ENCODE measurements at places on chromosomes 2 and 18.

- DNase-seq: no peak
These were observed 34.0 kb downstream of the AQP12A start for GRCh38 chr2:240725671-240726070.

DNA sequence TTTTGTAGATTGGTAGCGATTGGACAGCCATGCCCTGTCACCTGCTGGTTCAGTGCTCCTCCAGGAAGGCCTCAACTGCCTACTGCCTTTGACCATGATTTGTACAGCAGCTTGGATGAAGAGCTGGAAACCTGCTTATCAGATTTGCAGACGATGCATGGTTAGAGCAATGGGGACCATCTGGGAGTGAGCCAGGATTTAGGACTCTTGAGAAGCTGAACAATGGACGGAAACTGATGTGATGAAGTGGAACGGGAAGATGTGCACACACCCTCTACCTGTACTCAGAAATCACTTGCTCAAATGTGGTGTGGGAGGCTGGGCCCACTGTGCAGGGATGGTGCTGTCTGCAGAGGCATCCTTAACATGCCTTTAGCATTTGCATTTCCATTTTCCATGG, 57.2 kb downstream of the NCK2 start:
- no peak for DNase-seq

GRCh38 chr2:67169417-67170140, 227.6 kb upstream of the ETAA1 start:
- DNase-seq: no peak

DNA sequence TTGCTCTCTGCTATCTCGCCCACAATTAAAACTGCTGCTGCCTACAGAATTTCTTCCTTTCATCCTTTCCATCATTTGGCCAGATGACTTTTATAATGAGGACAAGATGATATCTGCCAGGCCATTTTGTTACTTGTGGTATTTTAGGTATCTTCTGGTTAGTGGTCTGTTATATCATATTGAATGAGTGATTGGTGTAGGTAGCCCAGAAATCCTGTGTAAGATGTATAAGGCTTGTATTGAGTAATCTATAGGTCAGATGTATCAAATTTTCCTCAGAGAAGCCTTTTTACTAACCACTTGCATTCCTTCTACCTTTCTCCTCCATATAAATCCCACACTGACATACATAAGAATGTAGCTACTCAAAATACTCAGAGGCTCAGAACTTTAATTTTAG, 118.3 kb downstream of the UBR3 start:
- DNase-seq: no peak

GRCh38 chr2:69450735-69451416, 13.6 kb upstream of the NFU1 start:
- no peak for DNase-seq

DNA sequence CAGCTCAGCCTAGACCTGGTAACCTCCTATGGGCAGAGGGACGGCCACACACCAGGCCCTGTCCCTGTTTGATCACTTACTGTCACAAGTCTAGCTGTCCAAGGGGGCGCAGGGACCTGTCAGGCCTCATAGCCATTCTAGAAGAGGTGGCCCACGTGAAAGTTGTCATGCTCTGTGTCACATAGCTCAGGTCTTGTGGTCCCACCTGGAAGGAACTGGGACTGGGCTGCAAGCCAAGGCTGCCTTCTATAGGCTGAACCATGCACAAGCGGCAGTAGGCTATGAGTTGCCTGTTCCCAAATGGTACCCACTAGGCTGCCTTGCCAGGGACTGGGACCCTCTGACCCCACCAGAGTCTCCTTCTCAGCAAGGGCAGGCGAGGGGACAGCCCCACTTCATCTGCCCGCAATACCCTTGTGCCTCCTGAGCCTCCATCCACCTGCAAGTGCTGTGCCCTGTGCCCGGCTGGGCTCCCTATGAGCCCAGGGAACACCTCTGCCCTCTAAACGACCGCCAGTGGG, 177.5 kb downstream of the ANAPC1 start:
- DNase-seq: peak; percentile 27

GRCh38 chr2:223532712-223533111, 69.4 kb downstream of the SCG2 start:
- DNase-seq: no peak

DNA sequence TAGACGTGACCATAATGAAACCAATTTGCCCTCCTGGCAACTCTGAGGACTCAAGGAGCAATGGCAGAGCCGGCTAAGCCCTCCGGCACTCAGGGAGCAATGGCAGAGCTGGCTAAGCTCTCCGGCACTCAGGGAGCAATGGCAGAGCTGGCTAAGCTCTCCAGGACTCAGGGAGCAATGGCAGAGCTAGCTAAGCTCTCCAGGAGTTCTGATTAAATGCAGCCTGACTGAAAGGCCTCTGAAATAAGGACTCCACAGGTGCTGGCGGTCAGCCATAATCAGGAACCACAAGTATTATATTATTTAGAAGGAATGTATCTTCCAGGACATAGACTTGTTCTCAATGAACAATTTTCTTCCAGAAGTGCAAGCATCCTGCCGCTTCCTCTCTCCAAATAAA, 65.2 kb downstream of the C2orf76 start:
- DNase-seq: no peak

DNA sequence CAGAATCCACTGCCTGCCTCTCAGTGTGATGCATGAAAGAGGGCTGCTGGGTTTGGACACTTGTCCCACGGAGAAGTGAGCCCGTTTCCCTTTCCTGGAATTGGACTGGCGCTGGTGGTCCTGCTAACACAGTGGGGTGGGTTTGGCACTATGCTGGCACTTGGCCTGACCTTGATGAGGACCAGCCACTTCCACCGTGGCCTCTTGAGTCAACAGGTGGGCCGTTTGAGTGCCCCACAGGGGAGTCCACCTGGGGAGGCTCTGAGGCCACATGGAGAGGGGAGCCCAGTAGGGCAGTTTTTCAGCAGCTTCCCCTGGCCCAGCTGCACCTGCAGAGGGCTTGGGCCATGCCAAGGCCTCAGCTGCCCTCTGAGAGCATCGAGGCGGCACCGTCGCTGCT, 56.5 kb downstream of the MBP start:
- no peak for DNase-seq

- no peak for DNase-seq
These were observed 7.9 kb upstream of the NR4A2 start for GRCh38 chr2:156340377-156340776.

DNA sequence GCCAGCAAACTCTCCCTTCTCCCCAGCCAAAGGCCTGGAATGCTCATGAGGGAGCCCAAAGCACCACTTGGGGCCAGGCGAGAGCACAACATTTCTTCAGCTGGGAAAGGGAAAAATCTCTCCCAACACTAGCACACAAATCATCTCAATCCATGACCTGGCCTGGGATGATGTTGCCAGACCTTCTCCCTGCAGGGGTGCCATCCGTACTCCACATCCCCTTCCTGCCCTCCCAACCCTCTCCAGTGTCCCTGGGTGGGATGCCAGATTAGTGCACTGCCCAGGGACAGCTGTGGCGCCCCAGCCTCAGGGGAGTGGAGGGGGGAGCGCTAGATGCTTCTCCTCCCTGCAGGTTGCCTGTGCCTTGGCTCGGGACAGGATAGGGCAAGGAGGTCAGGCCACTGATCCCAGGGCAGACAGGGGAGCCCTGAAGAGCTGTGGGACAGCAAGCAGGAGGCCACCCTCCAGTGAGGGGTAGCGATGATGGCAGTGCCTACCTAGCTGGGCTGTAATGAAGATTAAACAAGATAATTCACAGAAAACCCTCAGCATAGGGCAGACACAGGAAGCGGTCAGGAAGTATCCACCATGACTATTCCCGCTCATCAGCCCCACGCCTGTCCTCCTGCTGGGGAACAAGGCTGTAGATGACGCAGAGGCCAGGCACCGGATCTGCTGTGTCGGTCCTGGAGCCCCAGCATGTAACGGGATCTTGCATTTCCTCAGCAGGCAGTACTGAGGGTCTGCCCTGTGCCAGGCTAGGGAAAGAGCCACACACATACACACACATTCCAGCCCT, 31.1 kb downstream of the SERTAD2 start:
- DNase-seq: no peak

GRCh38 chr18:56884511-56884910, 233.4 kb downstream of the WDR7 start:
- no peak for DNase-seq

DNA sequence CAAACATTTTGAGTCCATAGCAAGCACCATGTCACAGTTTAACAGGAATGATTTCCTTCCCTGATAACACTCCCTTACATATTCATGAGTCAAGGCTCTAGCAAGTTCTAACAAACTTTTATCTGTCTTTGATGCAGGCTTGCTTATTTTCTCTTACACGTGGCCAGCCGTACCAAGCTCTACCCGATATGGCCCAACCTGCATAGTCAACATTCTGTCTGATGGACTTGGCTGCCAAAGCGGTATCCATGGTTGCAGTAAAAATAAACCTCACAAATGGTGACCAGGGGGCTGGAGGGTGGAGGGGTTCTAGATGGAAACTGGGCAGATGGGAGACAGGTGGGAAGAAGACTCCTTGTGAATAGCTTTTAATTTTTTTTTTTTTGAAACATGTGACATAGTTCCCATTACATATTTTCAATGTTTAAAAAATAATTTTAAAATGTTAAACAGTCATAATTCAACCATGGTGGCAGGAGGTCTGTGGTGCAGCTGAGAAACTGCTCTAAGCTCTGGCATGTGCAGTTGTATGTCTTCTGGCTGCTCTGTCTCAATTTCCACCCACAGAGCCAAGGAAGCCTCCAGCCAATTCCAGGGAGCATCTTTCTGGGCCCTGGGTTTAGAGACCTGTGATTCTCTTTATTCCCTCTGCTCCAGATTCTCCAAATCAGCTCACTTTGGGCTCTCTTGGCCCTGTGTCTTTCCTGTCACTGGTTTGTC, 20.7 kb upstream of the CXCR1 start:
- DNase-seq: no peak

DNA sequence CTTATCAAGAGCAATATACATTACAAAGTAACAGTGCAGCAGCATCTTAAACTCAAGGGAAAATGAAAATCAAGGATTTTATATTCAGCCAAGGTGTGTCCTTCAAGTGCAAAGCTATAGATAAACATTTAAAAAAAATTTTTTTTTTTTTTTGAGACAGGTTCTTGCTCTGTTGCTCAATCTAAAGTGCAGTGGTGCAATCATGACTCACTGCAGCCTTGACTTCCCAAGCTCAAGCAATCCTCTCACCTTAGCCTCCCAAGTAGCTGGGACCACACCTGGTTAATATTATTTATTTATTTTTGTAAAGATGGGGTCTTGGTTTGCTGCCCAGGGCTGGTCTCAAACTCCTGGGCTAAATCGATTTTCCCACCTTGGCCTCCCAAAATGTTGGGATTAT, 9.0 kb downstream of the CDKL4 start:
- DNase-seq: no peak

- no peak for DNase-seq
These were observed 7.8 kb downstream of the LIMS1 start for GRCh38 chr2:108542071-108542470.

DNA sequence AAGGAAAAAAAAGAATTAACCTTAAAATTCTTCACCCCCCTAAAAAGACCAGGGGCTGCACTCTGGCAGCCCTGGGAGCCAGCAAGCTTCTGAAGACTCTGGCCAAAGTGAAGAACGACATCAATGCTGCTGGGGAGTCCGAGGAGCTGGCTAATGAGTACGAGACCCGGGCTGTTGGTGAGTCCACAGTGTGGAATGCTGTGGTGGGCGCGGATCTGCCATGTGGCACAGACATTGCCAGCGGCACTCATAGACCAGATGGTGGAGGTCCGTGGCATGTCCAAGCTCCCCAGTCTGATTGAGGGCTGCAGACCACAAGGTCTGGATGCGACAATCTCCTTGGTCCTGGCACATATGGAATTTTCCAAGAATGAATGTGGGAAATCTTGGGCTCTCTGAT, 47.4 kb downstream of the TRPM8 start:
- no peak for DNase-seq

- DNase-seq: no peak
These were observed 12.7 kb upstream of the CDC42EP3 start for GRCh38 chr2:37683921-37684780.

GRCh38 chr2:120336749-120337148, 9.2 kb upstream of the INHBB start:
- DNase-seq: no peak

- no peak for DNase-seq
These were observed 90.5 kb upstream of the MSH2 start for GRCh38 chr2:47312491-47312850.

- DNase-seq: no peak
These were observed 25.1 kb downstream of the SPDYA start for GRCh38 chr2:28835781-28836180.

DNA sequence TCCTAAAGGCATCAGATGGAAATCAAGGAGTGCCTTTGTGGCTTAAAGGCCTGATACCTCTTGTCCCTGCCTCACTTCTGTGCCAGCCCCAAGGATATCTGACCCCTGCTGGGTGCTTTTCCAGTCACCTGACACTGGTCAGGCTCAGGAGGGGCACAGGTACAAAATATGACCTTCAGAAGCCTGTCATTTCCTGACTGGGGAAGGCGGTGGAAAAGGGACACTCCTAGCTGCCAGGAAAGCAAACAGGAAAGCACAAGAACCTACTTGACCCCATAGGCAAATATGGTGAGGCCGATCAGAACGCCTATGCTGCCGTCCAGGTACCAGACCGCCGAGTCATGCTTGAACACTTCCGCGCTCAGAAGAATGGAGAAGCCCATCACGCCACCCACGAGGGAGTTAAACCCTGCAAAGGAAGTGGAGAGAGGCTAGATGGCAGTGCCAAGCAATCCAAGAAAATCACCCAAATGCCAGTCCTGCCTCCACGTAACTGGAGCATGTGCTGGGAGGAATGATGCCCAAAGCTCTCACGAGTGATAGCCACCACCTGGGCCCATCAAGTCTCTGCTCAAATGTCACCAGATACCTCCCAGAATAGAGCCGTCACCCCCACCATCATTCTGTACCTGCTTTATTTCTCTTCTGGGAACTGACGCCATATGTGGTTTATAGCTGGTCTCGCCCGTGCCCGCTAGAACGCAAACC, 204.0 kb downstream of the MGAT5 start:
- DNase-seq: no peak

DNA sequence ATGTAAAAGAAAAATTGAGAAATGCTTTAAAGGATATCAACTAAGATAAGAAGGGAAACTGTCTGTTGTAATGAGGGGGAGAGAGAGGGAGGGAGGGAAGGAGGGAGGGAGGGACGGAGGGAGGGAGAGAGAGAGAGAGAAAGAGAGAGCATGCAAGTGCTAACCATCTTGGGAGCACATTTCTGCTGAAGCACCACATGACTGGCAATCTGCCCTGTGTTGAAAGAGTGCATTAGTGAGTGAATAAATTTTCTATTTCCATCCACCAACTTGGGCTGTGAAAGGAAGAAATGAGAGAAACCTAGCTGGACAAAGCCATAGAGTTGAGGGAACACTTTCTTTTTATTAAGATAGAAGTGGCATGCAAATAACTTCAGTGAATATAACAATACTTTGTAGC, 110.7 kb downstream of the TMX3 start:
- DNase-seq: no peak

DNA sequence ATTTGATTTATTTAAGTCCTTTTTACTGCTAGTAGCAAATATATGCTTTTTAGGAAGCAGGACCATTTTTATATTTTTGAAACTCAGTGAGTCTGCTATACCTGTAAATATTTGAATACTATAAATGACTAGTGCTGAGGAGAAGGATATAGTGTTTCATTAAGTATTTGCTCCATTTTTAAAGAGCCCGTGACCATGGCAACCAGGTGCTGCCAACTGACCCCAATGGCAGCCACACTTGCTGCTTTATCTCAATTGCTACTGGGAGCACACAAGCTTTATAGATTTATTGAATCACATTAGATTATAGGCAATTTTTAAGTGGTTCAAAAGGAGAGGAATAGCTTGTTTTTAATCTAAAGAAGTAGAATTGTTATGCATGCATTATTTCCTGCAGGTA, 142.0 kb downstream of the SCG2 start:
- no peak for DNase-seq

Data from stimulated activated naive B cell treated with anti-CD40 and anti-IgM and Interleukin-4, amounts not matched to agents 10 μg/mL and 1 μg/mL and 100 μg/mL, for 72 hours (primary cell).